ENCODE measurements at places on chromosomes 7 and 10.

- DNase-seq = no peak
These were observed 4.7 kb downstream of the PPA1 start for GRCh38 chr10:70228491-70228890.

GRCh38 chr7:84841809-84842208, 345.0 kb downstream of the SEMA3D start:
- no peak for DNase-seq

- DNase-seq = no peak
These were observed 124.0 kb downstream of the TRRAP start for GRCh38 chr7:99002148-99002826.

DNA sequence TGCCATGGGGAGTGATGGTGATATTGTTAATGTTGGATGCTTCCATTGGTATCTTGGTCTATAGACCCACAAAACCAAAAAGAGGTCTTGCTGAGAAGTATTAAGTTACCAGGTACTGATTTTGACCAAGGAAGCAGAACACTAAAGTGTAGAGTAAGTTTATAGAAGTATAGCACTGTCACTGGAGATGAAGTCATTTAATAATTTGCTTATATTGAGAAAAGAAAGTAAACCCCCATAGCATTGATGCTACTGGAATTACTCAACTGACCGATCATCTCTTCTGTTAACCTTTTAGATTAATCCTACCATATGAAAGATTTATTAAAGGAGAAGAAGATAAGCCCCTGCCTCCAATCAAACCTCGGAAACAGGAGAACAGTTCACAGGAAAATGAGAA, 183.2 kb downstream of the RTKN2 start:
- no peak for DNase-seq

GRCh38 chr10:124644771-124645415, 99.3 kb downstream of the FAM53B start:
- no peak for DNase-seq

DNA sequence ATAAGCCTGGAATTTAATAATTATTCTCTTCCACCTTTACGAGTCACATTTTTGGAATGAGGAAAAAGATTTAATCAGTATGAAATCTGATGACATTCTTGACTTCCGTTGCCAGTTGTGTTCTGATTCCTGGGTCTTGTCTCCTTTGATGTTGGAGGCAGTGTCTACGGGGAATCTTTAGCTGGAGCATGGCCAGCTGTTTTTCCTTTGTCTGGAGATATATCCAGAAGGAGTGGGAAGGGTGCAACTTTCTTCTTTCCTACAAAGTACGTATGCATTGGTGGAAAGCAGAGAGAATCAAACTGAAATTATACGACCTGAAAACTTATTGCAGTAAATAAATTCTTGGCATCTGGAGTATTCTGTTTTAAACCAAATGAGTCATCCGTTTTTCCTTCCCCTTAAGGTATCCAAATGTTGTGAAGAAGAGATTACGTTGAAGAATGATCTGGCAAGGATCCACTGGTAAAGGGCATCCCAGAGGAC, 6.9 kb upstream of the GNG11 start:
- no peak for DNase-seq

DNA sequence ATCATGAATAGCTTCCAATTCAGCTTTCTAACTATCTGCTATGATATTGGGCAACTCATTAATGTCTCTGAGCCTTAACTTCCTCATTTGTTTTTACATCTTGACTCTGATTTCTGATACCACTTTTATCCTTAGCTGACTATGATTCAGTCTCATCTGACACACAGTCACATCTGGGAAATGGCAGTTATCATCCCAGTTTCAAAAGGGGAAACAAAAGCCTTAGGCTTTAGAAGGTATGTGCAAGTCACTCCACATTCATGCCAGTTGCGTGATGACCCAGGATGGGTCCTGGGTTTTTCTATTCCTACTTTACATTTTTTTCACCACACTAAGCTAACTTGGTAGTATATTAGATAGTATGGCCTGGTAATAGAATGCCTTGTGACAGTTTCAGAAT, 12.7 kb downstream of the SCIN start:
- no peak for DNase-seq

DNA sequence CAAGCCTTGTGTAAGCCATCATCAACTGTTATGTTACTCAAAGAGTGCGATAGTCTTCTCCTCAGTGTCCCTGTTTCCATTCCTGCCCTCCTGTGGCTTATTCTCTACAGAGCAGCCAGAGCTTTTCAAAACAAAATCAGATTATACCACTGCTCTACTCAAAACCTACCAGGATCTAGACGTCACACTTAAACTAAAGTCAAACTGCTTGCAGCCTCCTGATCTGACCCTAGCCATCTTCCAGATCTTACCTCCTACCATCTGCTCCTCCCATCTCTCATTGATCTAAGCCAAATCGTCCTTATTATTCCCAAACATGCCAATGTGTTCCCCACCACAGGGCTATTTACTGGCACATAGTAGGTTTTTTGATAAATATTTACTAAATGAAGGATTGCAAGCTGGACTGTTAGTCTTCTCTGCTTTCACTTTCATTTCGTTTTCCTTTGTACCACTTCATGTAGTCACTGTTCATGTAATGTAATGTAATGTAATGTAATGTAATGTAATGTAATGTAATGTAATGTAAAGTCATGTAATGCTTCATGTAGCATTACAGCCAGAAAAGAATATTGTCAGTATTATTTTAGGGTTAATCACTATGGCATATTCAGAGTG, 116.1 kb downstream of the GPR37 start:
- DNase-seq = no peak

GRCh38 chr7:93921186-93921585, 349 bp upstream of the GNG11 start:
- no peak for DNase-seq

DNA sequence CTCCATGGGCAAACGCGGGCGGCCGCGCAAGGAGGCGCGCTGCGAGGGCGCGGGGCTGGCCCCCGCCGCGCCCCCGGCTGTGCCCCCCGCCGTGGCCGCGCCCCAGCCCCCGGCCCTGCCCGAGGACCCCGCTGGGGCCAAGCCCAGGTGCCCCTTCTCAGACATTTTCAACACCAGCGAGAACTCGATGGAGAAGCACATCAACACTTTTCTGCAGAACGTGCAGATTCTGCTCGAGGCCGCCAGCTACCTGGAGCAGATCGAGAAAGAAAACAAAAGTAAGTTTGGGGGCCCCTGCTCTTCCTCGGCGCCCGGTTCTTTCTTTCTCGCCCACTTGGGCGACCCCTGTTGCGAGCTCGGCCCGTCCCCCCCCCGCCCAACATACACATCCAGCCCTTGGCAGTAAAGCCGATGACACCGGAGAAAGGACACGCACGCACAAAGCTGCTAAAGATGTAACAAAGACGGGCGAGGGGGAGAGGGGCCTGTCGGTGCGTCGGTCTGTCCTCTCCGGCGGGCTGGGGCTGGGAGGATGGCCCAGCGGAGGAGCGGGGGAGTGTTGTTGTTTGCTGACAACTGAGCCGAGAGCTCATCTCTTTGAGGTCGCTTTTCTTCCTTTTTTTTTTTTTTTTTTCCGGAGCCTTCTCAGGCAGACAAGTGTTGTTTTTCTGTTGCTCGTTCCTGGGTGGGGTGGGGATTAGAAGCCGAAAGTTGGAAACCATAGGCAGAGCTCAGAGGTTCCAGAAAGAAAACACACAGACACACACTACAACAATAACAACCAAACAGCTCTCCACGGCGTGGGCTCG, 604 bp downstream of the MXI1 start:
- peak; percentile 30 for DNase-seq

DNA sequence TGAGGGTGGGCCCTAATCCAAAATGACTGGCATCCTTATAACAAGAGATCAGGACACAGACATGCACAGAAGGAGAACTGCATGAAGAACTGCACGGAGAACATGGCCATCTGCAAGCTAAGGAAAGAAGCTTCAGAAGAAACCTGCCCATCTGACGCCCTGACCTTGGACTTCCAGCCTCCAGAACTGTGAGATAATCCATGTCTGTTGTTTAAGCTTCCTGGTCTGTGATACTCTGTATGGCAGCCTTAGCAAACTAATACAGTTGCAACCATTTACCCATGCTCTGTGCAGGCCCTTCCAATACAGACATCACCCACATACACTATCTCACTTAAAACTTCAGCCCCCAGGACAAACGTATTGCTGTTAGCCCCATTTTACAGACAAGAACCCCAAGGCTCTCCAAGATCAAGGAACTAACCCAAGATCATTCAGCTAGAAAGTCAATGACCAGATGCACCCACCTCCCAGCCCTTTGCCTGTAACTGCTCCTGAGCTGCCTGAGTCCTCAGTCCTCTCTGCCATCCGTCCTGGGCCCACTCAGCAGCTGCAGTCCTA, 39.7 kb downstream of the DLG5 start:
- no peak for DNase-seq

DNA sequence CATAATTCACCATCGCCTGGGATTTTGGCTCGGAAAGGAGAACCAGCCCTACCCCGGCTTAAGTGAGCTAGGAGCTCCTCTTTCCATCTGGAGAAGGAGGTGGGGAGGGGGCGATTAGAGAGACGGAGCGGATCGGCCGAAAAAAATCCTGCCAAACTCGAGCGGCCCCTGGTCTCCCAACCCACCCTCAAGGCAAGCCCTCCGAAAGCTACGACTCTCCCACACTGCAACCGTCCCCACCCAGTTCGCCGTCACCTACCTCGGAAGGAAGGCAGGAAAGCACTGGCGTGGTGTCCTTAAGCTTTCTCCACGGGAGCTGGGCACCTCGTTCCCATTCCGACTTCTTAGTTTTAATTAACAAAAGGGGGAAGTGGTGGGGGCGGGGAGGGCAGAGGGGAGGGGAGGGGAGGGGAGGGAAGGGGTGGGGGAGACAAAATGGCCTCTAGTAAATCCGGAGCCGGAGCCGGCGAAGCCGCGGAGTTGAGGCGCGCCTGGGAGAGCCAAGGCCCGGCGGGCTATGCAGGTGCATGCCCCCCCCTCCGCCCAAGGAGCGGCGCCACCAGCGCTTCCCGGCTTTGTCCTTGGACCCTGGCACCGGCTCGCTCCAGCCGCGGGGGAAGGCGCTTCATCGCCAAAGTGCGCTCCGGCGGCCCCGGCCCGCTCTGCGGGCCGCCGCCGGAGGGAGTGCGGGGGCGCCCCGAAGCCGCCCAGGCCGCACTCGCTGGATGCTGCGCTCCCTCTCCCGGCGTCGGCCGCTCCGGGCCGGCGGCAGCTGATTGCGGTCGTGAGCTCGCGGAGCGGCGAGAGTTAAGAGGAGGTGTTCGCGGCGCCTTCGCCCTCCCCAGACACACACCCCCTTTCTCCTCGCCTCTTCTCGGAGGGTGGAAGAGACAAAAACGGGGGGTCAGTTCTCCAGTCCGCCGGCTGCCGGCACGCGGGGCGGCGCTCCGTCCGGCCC, at the start of gene LRRC4:
Gene LRRC4, minus strand, starts transcription at position 784 of the 958 bp plus-strand sequence. CDS start 797 bp downstream, outside the sequence.
- no peak for DNase-seq

DNA sequence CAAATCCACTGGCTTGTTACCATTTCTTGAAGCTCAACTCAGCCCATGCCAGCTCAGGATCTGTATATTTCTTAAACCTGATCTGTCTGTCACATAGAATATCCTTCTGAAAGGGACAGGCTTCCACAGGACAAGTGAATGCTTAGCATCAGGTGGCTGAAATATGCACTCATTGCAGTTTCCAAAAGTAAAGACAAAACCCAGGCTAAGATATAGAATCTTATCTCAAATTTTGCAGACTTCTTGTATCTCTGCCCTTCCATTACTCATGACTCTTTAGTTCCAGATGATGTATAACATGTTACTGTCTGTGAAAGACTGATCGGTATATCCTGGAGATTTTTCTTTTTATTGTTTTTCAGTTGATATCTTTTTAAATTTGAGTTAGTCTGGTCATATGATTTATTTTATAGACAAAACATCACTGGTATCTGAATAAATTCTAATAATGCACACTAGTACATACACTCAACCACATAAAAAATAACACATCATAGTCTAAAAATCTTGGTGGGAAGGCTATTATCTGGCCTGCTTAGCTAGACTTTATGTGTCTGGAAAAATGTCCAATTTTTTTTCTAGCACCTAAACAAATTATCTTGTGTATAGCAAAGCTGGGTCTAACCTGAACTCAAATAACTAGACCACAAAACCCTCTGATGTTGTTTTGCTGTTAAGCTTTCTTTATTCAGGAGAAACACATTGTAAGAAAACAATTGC, 182.6 kb downstream of the ADAM12 start:
- DNase-seq = no peak

- no peak for DNase-seq
These were observed 48.7 kb downstream of the GPR141 start for GRCh38 chr7:37732253-37732652.

DNA sequence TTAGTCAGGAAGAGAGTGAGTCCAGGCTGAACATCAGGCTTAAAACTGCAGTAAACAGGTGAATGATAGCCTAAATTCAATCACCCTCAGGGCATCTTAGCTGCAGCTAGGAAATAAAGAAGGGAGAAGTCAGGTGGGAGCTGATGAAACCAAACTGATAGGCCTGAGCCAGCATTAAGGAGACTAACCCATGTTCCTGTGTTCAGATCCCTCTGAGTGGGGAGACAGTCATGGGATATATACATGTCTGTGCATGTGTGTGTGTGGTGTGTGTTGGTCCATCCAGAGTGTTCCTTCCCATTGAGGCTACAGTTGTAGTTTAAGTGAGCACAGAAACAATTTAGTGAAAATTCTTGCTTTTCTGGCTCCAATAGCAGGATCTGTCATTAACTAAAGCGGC, 480.9 kb downstream of the PHTF2 start:
- no peak for DNase-seq

DNA sequence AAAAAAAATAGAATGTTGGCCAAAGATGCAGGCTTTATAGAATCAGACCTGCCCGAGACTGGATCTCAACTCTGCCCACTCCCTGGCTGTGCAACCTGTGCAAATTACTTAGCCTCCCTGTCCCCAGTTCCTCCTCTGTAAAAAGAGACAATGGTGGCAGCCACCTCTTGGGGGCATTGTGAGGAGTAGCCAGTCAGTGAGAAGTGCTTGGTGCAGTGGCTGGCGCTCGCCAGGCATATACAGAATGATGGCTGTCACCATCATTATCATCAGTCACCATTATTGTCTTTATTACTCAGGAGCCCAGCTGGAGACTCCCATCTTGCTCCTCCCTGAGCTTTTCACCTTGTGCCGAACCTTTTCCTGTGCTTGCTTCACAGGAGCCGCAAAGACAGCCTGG, 29.4 kb upstream of the TRIM8 start:
- DNase-seq = no peak
